NCI-H345 (cell line): ENCODE measurements at places on chromosomes 7 and 10.
A peak's percentile ranks its signal among the peaks of the same experiment; 100 is the strongest.

DNA sequence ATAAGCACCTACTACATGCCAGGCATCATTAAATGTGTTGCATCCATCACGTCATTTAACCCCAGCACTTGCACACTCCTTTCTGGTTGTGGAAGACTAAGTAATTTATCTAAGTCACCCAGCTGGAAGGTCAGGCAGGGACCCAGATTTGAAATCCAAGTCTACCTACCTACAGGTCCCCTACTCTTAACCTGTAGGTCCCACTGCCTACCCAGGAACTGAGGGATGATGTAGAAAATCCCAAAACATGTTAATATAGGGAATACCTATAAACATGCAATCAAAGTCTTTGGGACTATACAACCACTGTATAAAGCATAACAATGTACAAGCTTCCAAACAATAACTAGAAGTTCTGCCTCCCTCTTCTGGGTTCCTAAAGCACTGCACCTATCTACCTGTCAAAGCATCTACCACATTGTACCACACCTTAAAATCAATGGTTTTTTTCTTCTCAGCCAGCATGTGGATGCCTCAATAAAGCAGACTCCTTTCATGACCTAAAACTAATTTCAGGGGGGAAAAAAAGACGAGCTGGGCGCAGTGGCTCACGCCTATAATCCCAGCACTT lies 5.6 kb downstream of the IL6 start:
- DNase-seq, result no peak

GRCh38 chr10:125727436-125727835 lies 7.9 kb downstream of the EDRF1 start:
- DNase-seq, result no peak

- no peak for DNase-seq
Measured at GRCh38 chr10:131830446-131831130, 70.2 kb upstream of the PPP2R2D start.

- DNase-seq, result no peak
Measured at GRCh38 chr7:138021889-138022288, 20.0 kb upstream of the CREB3L2 start.

DNA sequence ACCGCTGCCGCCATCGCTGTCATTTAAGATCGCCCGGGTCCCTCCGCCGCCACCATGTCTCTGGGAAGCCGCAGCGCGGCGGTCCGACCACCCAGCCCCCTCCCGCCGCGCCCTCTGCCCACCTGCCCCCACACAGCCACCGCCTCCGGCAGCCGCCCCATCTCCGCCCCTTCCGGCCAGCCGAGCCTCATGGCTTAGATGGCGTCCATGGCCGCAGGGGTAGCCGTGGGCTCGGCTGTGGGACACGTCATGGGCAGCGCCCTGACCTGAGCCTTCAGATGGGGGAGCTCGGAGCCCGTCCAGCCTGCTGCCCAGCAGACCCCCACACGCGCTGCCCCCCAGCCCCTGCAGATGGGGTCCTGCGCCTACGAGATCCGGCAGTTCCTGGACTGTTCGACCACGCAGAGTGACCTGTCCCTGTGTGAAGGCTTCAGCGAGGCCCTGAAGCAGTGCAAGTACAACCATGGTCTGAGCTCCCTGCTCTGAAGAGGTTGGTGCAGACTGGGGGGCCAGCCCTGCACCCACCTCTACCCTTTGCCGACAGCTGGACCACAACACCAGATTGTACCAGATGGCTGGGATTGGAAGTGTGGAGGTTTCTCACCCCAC lies 38.0 kb upstream of the TARP start:
- DNase-seq, result peak; percentile 15

DNA sequence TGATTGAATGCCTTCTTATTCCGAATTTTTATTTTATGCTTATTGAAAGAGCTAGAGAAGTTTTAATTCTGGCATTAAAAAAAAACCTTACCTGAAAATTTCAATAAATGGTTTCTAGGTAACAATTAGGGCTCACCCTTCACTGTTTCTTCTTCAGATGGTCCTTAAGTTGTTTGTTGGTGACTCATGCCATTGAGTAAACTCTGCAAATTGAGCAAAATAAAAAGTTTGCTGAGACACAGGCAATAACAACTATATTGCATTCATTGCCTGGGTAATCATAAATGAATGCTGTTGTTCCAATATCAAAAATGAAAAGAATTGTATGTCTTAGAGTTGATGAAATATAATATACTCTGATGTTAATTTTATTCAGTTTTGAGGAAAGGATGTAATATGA lies 300.3 kb downstream of the CDK14 start:
- DNase-seq, result no peak

DNA sequence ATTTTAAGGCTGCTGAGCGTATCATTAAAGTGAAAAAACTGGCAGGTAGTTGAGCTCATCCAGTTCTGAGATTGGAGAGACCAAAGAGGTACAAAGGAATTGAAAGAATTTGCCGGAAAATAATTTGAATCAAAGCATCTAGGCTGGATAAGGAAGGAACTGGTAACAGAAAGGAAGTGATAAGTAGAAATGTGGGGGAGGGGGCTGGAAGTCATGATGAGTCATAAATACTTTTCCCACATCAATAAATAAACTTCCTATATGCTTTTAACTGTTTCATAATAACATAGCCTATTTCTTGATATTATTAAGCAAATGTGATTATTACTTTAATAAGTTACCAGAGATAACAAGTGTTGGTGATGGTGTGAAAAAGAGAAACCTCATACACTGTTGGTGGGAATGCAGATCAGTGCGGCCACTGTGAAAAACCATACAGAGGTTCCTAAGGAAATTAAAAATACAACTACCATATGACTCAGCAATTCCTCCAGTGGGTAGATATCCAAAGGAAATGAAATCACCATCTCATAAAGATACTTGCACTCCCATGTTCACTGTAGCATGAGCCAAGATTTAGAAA lies 27.0 kb downstream of the ZNF438 start:
- no peak for DNase-seq

DNA sequence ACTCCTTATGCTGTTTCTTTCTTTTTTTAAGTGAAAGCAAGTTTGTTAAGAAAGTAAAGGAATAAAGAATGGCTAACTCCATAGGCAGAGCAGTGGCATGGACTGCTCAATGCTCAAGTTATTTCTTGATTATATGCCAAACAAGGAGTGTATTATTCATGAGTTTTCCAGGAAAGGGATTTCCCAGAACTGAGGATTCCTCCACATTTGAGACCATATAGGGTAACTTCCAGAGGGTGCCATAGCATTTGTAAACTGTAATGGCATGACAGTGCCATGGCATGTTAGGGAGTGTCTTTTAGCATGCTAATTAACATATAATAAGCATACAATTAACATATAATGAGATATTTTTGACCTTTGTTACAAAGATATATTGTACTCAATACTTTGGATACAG lies 1034.5 kb upstream of the PHF14 start:
- no peak for DNase-seq

GRCh38 chr7:22724861-22725260 lies 2.1 kb upstream of the IL6 start:
- DNase-seq, result no peak

GRCh38 chr7:25090374-25090773 lies 34.7 kb downstream of the CYCS start:
- no peak for DNase-seq

GRCh38 chr10:47404446-47404845 lies 20.4 kb upstream of the ZNF488 start:
- DNase-seq, result no peak

DNA sequence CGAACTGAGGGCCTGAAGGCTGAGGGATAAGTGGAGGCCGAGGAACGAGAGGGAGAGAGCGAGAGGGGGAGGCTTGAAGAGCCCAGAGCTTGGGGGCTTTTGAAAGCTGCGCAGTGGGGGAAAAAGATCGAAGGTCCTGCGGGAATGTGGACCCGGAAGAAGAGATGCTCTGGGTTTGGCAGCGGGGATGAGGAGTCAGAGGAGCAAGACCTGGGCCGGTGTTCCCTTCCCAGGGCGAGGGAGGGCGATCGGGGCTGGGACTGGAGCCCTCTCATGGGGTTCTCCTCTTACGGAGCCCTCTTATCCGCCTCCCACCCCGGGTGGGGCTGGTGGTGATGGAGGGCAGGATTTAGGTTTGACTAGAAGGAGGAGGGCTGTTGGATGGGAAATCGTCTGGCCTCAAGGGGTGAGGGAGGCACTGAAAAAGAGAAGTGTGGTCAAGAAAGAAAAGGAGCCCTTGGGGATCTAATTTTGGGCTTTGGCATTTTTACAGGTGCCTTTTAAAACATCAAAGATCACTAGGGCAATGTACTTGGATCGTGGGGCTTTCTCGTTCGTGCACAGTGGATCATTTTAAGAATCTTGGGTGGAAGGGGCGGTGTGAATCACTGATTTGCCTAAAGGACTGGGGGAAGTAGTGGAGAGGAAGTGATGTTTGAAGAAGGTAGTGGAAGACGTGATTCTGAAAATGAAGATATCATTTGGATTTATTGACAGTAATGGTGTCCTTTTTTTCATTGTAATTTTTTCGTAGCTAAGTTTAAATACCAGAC lies 637 bp downstream of the SAMD8 start:
- DNase-seq, result peak; percentile 30

DNA sequence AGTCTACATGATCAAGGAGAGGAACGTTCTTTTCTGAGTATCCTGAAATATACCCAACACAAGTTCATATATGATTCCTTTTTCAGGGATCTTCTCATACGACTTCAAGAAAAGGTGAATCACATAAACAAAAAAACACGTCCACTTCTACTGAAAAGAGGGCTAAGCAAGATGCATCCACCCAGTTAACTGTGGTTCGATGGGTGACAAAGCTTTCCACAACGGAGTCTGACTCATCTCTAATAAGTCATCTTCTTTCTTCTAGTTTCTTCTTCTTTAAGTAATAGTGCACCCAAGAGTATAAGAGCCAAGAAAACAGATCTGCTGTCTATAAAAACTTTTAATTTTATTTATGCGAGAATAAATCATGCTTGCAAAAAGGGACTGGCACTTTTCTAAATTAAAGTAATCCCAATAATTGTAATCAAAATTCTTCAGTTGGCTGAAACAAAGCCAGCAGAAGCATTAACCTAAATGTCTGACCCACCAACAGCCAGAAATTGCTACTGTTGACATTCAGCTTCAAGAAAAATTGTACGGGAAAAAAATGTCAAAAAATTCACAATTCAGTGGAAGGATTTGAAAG lies 146.9 kb upstream of the ANK3 start:
- DNase-seq, result no peak

- no peak for DNase-seq
Measured at GRCh38 chr7:10156972-10157371, 816.7 kb upstream of the PHF14 start.

DNA sequence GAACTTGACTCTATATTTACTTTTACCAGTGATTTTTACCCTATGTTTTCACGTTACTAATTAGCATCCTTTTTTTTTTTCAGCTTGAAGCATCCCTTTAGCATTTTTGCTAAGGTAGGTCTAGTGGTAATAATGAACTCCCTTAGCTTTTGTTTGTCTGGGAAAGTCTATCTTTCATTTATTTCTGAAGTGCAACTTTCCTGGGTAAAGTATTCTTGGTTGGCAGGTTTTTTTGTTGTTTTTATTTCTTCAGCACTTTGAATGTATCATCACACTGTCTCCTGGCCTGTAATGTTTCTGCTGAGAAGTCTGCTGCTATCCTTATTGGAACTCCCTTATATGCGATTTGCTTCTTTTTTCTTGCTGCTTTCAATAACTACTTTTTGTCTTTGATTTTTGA lies 149.7 kb upstream of the HPS1 start:
- no peak for DNase-seq

- DNase-seq, result no peak
Measured at GRCh38 chr7:121515630-121516401, 119.7 kb upstream of the FAM3C start.

GRCh38 chr10:69505636-69506318 lies 54.5 kb downstream of the TSPAN15 start:
- DNase-seq, result no peak

GRCh38 chr10:100879741-100880360 lies 32.9 kb upstream of the SLF2 start:
- no peak for DNase-seq

GRCh38 chr7:111172564-111173257 lies 81.8 kb downstream of the LRRN3 start:
- no peak for DNase-seq
